Stomach (tissue), 19 donors: ENCODE measurements at places on chromosomes 6 and 20. TPM values are rescaled to one million over a fixed set of nuclear protein-coding genes. Genes with fewer than 3 reads are reported as not detected.

DNA sequence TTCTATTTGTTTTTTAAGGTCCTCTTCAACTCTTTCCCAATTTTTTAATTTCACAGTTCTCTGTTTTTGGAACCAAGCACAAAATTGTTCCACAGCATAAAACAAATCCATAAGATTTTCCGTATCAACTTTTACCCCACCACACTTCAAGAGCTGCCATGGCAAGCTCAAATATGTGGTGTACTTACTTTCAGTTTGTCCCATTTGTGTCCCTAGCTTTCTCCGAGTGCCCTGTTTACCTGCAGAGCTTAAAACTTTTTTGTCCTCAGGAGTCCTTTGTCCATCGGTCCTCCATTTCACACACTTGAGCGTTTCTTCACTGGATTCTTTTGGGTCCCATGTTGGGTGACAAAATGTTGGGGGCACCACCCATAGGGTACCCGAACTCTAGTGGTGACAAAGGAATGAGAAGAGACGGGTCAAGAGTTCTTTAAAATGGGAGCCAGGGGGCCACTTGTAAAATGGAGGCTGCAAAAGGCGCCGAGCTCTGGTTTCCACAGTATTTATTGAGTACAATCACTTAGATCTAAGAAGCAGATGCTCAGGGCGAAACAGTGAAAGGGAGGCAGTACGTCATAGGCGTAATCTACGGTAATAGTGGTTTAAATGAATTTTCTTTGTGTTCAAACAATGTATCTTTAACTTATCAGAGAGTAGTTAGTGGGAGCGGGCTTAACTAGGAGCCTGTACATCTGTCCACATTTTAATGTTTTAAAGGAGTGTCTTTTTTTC lies 39.8 kb upstream of the SERINC1 start:
- H3K4me1 ChIP-seq = no peaks in the 10 kb centered on the region
- H3K27me3 ChIP-seq = no peaks in the 10 kb centered on the region

DNA sequence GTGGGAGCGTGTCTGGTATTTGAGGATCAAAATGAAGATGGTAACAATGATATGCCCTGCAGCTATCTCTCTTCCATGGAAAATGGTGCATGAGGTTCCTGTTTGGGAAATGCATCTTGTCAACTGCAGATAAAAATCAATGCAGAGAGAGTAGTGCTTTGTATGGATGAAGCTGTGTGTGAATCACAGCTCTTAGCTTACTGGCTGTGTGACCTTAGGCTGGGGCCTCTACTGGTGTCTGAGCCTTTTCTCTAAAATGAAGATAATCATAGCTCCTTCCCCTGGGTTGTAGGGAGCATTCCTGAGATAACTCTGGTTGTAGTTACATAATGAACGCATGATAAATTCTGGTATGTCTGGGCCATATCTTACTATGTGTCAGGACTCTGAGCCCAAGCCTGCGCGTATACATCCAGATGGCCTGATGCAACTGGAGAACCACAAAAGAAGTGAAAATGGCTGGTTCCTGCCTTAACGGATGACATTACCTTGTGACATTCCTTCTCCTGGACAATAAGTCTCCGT lies 19.6 kb downstream of the ANGPT4 start:
- H3K4me3 ChIP-seq = no peak overlapping the region
- H3K36me3 ChIP-seq = no peaks in the 10 kb centered on the region
- no peak overlapping the region for H3K27ac ChIP-seq
- DNase-seq = no peak
- no peaks in the 10 kb centered on the region for H3K4me1 ChIP-seq

DNA sequence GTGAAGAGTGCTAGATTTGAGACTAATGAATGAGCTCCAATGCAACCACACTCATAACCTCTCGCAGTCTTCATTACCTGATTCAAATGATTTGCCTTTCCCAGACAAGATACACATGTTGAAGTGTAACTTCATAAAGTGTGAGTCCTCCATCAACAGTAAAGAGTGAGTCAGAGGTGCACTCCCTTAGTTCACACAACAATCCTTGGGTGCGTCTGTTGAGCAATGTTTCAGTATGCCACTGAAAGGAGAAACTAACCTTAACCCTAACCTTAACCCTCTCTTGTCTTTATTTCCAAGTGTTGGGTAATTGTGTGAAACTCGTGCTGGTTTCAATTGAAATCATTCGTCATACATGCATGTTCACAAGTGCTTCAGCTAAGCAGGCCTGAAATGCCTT lies 21.0 kb upstream of the RIN2 start:
- no peaks in the 10 kb centered on the region for H3K27me3 ChIP-seq
- H3K4me1 ChIP-seq = peaks cover 15% of the 10 kb centered on the region
- peak overlapping the region; percentile 46 for H3K27ac ChIP-seq
- no peak overlapping the region for H3K4me3 ChIP-seq
- no peaks in the 10 kb centered on the region for H3K36me3 ChIP-seq

- peak; percentile 38 for DNase-seq
- no peaks in the 10 kb centered on the region for H3K27me3 ChIP-seq
Observed at GRCh38 chr6:110813338-110814101, 1.7 kb downstream of the CDK19 start.

DNA sequence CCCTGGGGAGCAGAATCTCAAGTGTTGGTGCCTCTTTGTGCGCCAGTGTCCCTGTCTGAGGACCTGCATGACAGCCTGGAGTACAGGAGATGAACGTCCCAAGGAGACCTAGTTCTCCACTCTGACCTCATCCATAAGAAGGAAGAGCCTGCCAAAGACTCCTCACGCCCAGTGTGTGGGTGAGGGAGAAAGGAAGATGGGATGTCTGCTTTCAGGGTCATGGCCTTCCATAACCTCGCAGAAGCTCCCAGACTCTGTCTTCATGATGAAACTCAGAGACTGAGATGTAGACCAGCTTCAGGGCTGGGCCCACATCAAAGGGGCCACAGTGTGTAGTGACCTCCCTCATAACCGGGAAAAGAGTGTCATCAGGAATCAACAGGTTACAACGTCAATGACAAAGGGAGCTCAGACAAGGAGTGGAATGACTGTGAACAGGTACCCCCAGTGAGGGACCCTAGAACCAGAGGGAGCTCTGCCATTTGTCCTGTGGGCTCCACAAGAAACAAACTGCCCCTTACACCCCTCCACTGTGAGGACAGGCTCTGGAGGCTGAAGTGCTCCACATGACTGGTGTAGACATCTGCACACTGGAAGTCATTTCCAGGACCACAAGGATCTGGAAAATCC lies 8.1 kb downstream of the HLA-DQB1 start:
- H3K4me3 ChIP-seq = no peak overlapping the region
- no peaks in the 10 kb centered on the region for H3K4me1 ChIP-seq
- no peaks in the 10 kb centered on the region for H3K27me3 ChIP-seq
- no peak overlapping the region for H3K27ac ChIP-seq
- no peaks in the 10 kb centered on the region for H3K36me3 ChIP-seq

DNA sequence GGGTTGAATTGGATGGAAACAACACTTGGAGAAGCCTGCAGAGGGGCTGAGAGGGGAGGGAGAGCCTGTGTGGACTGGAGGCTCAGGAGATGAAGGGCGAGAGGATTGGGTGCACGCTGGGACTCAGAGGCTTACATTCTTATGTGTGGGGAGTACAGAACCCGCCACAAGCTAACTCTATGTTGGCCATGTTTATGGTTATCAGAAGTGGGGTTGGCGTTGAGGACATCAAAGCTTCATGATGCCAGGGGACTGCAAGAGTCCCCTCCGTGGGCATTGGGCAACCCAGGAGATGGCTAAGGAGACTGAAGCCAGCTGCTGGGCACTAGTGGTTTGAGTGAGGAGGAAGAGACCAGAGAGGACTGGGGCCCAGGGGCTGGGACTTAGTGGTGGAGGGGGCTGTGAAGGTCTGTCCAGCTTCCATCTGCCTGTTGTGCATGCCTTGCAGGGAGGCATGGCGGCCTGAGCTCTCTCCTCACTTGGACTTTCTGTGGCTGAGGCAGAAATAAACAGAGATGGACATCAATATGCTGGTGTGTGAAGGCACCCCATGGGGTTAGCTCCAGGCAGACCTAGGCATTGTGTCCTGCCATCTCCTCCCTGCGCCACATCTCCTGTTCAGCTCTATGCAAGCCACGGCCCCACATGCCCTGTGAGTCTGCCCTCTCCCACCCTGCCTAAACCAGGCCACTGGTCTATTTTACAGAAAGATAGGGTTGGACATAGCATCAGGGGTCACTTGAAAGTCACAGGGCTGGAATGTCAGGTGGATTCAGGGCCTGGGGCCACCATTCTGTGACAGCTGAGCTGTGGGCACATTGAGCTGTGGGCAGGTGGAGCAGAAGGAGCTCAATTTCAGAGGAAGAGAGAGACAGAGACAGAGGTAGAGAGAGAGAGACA lies 61.6 kb downstream of the PHACTR3 start:
- H3K4me1 ChIP-seq = no peaks in the 10 kb centered on the region
- no peaks in the 10 kb centered on the region for H3K27me3 ChIP-seq

DNA sequence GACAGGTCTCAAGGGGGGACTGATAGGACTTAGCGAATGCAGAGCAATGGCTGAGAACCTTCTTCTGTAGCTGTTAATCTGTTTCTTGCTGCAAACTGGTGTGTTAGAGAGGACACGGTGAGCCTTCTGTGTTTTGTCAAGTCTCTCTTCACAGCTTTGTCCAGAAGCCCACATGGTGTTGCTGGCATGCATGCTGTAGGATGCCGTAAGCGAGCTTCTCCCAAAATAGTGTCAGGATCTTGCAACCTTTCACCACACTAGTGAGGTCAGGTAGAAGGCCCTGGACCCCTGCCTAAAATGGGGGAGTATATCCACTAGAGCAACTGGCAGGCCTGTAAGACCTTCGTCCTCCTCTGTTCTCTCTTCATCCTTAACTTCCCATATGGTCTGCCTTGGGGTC lies 51.9 kb upstream of the GLP1R start:
- H3K27me3 ChIP-seq = no peaks in the 10 kb centered on the region
- no peak overlapping the region for H3K27ac ChIP-seq
- DNase-seq = no peak
- no peaks in the 10 kb centered on the region for H3K36me3 ChIP-seq
- H3K4me3 ChIP-seq = no peak overlapping the region

DNA sequence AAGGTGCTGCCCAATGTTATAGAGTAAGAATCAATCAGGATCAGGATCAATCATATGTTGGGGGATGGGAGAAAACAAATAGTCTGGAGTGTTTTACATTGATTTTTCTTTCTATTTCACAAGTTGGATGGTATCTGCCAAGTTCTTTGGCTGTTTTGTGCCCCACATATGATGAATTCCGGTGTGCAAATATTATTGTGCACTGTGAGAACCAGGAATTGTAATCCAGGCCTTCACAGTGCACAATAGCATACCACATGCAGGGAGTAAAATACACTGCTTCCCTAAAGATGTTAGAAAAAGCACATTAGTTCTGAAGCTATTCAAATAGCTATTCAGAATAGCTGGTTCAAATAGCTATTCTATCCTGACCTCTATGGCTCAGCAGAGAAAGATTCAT lies 133.7 kb downstream of the LCA5 start:
- DNase-seq = no peak
- peaks cover 10% of the 10 kb centered on the region for H3K4me1 ChIP-seq
- H3K36me3 ChIP-seq = no peaks in the 10 kb centered on the region
- no peaks in the 10 kb centered on the region for H3K27me3 ChIP-seq

DNA sequence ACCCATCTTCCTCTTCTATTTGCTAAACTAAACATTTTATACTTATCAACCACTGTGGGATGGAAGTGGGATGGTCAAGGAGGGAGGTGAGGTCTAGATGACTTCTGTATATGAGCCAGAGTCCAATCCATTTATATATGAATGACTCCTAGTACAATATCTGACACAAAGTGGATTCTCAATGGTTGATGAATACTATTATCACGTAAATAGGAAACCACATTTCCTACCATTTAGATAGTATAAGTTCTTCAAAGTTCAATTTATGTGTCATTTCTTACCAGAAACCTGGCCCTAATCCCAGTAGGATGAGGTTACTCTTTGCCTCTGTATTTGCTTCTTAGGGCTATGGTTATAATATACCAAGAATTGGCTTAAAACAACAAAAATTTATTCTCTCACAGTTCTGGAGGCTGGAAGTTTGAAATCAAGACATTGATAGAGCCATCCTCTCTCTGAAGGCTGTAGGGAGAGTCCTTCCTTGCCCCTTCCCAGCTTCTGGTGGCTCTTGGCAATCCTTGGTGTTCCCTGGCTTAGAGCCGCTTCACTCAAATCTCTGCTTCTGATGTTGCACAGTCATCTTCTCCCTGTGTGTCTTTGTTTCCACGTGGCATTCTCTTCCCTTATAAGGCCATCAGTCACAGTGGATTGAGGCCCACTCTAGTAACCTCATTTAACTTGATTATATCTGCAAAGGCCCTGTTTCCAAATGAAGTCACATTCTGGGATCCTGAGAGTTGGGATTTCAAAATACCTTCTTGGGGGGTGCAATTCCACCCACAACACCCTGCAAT lies 41.0 kb upstream of the RAB23 start:
- peaks cover 29% of the 10 kb centered on the region for H3K4me1 ChIP-seq
- no peaks in the 10 kb centered on the region for H3K36me3 ChIP-seq
- DNase-seq = peak; percentile 42
- no peaks in the 10 kb centered on the region for H3K27me3 ChIP-seq
- peak overlapping the region; percentile 71 for H3K27ac ChIP-seq

The TNFAIP3 gene
- 77.0 TPM for total RNA-seq

The TMEM170B gene
- total RNA-seq = 1.9 TPM

The HRH3 gene
- not detected for total RNA-seq

The TSHZ2 gene
- 20.1 TPM for total RNA-seq

The ISM1 gene
- total RNA-seq = not detected

The BMP6 gene
- total RNA-seq = 6.2 TPM

The HDGFL1 gene
- total RNA-seq = not detected
